ENCODE measurements at places on chromosomes 12 and 14. TPM values are rescaled to one million over a fixed set of nuclear protein-coding genes. Genes with fewer than 3 reads are reported as not detected.

The TMEM229B gene
- total RNA-seq: 9.9 TPM

The PLBD1 gene
- not detected for total RNA-seq

The ITGB7 gene
- 503 TPM for total RNA-seq

The SSPN gene
- total RNA-seq: not detected

The LRRC43 gene
- not detected for total RNA-seq

The GDF3 gene
- not detected for total RNA-seq

The FAM181A gene
- not detected for total RNA-seq

The SLC10A1 gene
- total RNA-seq: not detected

The ANKLE2 gene
- total RNA-seq: 95.7 TPM

The PRKD1 gene
- not detected for total RNA-seq

The DIO3 gene
- not detected for total RNA-seq

The OAS3 gene
- total RNA-seq: 202 TPM

The SMCO3 gene
- not detected for total RNA-seq

The HRK gene
- not detected for total RNA-seq

The HECTD1 gene
- 105 TPM for total RNA-seq

The GPRC5A gene
- total RNA-seq: not detected

The OR4K14 gene
- total RNA-seq: not detected

The PLCZ1 gene
- not detected for total RNA-seq

The NKX2-1 gene
- total RNA-seq: not detected

The RTN1 gene
- total RNA-seq: not detected

The ATL1 gene
- total RNA-seq: 1.4 TPM

The POTEG gene
- total RNA-seq: not detected

The FANCM gene
- 17.2 TPM for total RNA-seq

The TIMELESS gene
- 62.7 TPM for total RNA-seq

The PLEKHG7 gene
- not detected for total RNA-seq

The SDSL gene
- 0.39 TPM for total RNA-seq

The C12orf56 gene
- total RNA-seq: not detected

The PPFIBP1 gene
- 17.5 TPM for total RNA-seq

The NAV3 gene
- not detected for total RNA-seq

The KRT83 gene
- total RNA-seq: not detected

The SLC38A4 gene
- total RNA-seq: not detected

The RDH16 gene
- total RNA-seq: 0.37 TPM

The CISTR gene
- not detected for total RNA-seq

The SNRNP35 gene
- 24.1 TPM for total RNA-seq

The SYCP3 gene
- total RNA-seq: 1.7 TPM

The KLRB1 gene
- 6.0 TPM for total RNA-seq

The MMP17 gene
- total RNA-seq: not detected

The GUCY2C gene
- total RNA-seq: not detected

The POTEM gene
- total RNA-seq: not detected

The LRP6 gene
- total RNA-seq: 0.37 TPM

The BCL2L2 gene
- total RNA-seq: 2.9 TPM

The DNAH10 gene
- 0.18 TPM for total RNA-seq

The RGS6 gene
- 0.16 TPM for total RNA-seq

The ITFG2 gene
- 42.3 TPM for total RNA-seq

The KDM5A gene
- 87.7 TPM for total RNA-seq

The IAPP gene
- not detected for total RNA-seq

The CCND2 gene
- 592 TPM for total RNA-seq

The RHOJ gene
- not detected for total RNA-seq

The CLEC2A gene
- not detected for total RNA-seq

The PPP1CC gene
- 179 TPM for total RNA-seq

Measured in activated CD8-positive, alpha-beta T cell treated with anti-CD3 and anti-CD28 coated beads, Interleukin-2, amount 10 ng/mL, durations not matched to agents 7 days and 5 days (primary cell).